ENCODE measurements at places on chromosomes 12 and 14. TPM values are rescaled to one million over a fixed set of nuclear protein-coding genes. Genes with fewer than 3 reads are reported as not detected.
A peak's percentile ranks its signal among the peaks of the same experiment; 100 is the strongest.

Gene TAS2R19
- 2.5 TPM for total RNA-seq

DNA sequence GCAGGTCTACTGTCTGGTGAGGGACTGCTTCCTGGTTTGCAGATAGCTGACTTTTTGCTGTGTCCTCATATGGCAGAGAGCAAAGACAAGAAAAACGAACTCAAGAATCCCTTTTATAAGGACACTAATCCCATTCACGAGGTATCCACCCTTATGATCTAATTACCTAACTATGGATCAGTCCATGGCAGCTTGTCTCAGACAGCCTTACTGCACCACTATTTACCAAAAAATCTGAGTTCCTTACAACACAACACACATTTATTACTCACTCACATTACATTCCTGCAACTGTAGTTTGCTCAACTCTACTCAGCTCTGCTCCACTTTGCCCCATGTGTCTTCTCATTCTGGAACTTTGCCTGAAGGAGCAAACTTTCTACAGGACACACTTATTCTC is 10.1 kb upstream of the SLC6A15 start:
- DNase-seq, result no peak
- H3K27me3 ChIP-seq, result no peaks in the 10 kb centered on the region
- H3K4me3 ChIP-seq, result no peak overlapping the region

DNA sequence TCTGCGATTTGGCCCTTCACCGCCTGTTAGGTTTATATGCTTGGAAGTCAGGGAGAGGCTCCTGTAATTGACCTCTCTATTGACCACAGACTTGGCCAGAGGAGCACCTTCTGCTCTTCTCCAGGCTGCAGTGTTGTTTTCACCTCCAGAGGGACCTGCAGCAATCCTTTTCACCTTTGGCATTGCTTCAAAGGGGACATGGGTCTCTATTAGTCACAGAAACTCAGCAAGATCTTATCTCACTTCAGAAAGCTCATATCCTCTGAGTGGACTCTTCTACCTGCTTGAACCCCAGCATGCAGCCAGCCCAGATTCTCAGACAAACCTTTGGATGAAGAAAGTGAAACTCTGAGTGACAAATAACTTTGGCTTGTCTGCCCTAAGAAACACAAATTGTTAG is 339.3 kb downstream of the NRXN3 start:
- H3K4me1 ChIP-seq, result no peaks in the 10 kb centered on the region
- no peaks in the 10 kb centered on the region for H3K27me3 ChIP-seq
- no peaks in the 10 kb centered on the region for H3K36me3 ChIP-seq
- H3K27ac ChIP-seq, result no peak overlapping the region
- no peak overlapping the region for H3K4me3 ChIP-seq
- DNase-seq, result no peak

DNA sequence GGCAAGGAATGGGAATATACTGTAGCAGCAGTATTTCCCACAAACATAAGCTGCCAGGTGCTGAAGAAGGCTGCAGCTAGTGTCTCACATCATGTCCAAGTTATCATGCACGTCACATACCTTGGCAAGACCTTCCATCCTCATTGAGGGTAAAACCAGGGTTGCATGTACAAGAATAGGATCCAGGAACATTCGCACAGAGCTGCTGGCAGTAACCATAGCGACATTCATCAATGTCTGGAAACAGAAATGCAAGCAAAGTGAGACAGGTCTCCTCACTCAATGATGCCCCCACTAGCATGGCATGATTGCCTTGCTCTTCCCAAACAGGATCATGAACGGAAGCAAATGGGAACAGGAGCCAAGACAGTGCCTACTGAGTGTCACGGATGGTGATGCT is 23.8 kb upstream of the TC2N start:
- H3K27me3 ChIP-seq, result no peaks in the 10 kb centered on the region
- H3K27ac ChIP-seq, result peak overlapping the region; percentile 71
- DNase-seq, result peak; percentile 13
- H3K4me1 ChIP-seq, result peaks cover 54% of the 10 kb centered on the region
- no peaks in the 10 kb centered on the region for H3K36me3 ChIP-seq

DNA sequence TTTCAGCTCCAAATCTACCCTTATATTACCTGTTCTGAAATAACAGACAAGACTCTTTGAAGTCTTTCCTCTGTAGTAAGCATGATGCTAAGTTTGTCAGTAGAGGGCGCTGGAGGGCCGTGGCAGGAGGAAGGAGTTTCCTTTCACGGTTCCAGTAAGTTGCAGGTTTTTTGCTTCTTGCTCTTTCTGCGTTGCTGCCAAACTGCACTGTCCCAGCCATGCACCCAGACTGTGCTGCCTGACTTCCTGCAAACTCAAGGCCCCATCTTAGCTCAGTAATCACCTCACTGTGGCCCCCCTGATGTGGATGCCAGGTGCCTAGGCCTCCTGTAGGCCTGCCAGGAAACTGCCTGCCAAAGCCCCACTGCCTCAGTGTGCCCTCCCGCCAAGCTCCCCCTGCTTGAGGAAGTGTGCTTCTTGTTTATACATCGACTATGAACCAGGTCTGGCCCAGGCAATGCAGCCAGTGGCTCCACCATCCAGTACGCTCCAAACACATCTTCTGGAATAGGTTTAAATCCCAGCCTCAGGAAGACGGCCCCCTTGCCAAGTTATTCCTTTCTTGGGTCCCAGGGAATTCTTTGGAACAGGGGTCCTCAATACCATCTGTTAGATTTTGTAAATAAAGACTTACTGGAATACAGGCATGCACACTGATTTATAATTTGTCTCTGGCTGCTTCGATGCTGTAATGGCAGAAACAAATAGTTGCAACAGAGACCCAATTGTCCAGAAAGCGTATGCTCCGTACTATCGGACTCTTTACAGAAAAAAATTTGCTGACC is 193.7 kb upstream of the LRIG3 start:
- H3K27ac ChIP-seq, result no peak overlapping the region
- no peak overlapping the region for H3K4me3 ChIP-seq
- DNase-seq, result peak; percentile 77
- no peaks in the 10 kb centered on the region for H3K27me3 ChIP-seq
- H3K4me1 ChIP-seq, result peaks cover 18% of the 10 kb centered on the region

DNA sequence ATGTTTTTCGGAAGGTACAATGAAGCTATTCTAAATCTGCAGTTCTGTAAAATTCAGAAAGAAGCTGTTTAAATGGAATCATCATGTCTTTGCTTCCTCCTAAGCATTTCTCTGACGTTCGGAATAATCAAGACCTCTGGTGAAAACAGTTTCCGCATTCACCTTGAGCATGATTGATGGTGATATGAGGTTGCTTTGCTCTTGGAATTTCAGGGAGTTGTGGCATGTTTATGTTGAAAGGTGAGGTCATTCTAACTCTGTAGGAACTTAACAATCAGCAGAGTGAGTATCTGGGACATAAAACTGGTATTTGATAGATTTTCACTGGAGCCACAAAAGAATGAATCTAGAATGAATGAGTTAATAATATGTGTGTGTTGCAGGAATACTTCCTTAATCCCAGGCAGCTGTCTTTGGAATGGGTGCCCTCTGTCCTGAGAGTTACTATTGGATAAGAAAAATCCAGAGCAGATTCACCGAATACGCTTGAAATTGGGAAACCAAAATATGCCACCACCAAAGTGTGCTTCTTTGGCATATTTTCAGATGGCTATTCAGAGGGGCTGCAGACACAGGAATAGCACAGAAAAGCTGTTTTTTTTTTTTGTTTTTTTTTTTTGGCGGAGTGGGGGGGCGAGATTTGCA is 599.1 kb downstream of the CCER1 start:
- H3K27ac ChIP-seq, result peak overlapping the region; percentile 21
- H3K36me3 ChIP-seq, result no peaks in the 10 kb centered on the region
- H3K4me3 ChIP-seq, result no peak overlapping the region
- no peaks in the 10 kb centered on the region for H3K27me3 ChIP-seq

Measured in SJCRH30 (cell line).